Activated naive CD4-positive, alpha-beta T cell treated with anti-CD3 and anti-CD28 coated beads for 36 hours (primary cell): ENCODE measurements at places on chromosomes 2 and 18. TPM values are rescaled to one million over a fixed set of nuclear protein-coding genes. Genes with fewer than 3 reads are reported as not detected.

Gene ATG9A
- 27.7 TPM for total RNA-seq

Gene ACMSD
- not detected for total RNA-seq

Gene TEKT4
- total RNA-seq, result not detected

Gene COLEC12
- total RNA-seq, result not detected
